CD4-positive, alpha-beta T cell treated with Interleukin-12 subunit alpha and Interleukin-12 subunit beta, for 1 hour (primary cell): ENCODE measurements at places on chromosomes 2 and 18.

DNA sequence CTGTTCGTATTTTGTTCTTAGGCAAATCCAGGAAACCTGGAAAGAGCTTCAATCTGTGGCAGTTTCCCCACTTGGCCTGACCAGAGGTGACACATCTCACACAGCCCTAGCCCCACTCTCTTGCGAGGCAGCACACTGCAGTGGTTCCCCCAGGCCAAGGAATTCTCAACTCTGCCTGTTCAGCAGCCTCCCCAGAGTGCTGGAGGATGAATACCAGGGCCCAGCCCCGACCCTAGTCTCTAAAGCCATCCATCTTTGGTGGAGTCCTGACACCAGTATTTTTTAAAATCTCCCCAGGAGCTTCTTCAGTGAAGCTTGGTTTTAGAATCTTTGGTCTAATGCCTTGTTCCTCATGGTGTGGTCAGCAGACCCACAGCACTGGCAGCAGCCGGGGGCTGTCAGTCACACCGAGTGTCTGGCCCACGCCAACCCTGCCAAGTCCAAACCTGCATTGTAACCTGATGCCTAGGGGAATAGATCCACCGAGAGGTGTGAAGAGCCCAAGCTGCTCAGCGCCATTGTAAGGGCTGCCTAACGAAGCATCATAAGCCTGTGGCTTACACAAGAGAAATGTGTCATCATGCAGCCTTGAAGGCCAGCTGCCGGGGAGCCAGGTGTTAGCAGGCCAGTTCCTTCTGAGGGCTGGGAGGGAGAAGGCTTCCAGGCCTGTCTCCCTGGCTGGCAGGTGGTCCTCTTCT is 428.7 kb upstream of the ID2 start:
- no peak for DNase-seq

DNA sequence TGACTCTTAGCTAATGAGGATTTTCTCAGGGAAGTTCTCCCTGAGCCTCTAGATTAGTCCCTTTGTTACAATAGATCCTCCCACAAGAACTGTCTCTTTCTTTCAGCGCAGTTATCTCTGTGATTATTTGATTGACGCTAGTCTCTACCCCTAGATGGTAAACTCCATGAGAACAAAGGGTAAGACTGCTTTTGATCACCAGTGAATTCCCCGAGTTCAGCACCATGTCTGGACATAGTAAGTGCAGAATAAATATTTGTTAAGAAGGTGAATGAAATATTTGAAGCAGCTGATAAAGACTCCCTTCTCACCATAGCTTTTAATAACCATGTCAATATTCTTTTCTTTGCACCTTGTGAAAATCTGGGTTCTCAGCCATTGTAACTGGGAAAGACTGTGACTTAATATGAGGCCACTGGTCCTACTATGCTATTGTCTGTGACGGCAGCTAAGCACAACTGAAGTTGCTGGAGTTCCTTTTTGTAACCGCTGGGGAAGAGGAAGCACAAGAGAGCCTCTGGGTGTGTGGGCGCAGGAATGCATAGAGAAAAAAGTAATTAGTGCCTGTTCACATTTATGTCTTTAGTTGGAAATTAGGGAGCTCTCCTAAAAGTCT is 214.7 kb downstream of the TGIF1 start:
- no peak for DNase-seq

DNA sequence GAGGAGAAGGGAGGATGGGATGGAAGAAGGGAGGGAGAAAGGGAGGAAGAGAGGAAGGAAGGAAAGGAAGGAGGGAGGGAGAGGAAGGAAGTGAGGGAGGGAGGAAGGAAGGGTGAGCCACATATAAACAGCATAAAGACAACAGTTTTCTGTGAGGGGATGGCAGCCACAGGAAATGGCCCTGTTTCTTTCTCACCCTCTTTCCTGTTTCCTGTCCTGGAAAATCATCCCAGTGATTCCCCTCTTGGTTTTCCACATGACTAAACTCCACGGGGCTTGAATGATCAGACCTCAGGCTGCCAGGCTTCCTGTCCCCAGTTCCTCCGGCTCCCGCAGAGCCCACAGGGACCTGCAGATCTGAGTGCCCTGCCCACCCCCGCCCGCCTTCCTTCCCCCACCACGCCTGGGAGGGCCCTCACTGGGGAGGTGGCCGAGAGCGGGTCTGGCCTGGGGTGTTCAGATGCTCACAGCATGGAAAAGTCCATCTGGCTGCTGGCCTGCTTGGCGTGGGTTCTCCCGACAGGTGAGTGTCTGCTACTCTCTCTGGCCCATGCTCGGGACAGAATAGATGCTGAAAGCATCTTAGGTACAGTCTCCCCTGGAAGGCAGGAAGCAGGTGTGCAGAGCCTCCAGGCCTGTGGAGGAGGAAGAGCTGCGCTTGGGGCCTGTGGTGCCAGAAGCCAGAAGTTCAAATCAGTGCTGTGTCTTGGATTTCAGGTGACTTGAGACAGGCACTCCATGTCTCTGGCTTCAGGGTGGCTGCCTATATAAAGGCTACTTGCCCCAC is at the start of gene SIGLEC15:
Gene SIGLEC15 (plus strand): TSS at position 418 of the 787 bp plus-strand sequence. CDS start 54 bp downstream, at position 472.
- no peak for DNase-seq

DNA sequence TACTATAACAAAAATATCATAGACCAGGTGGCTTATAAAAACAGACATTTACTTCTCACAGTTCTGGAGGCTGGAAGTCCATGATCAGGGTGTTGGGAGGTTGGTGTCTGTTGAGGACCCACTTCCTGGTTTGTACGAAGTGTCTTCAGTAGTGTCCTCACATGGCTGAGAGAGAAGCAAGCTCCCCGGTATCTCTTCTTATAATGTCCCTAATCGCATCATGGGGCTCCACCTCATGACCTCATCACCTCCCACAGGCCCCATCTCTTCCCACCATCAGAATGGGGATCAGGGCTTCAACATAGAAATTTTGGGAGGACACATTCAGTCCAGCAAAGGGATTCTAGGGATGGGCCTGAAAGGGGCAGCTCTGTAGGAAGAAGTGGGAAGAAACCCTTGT is 4.8 kb upstream of the NIFK start:
- DNase-seq = no peak

DNA sequence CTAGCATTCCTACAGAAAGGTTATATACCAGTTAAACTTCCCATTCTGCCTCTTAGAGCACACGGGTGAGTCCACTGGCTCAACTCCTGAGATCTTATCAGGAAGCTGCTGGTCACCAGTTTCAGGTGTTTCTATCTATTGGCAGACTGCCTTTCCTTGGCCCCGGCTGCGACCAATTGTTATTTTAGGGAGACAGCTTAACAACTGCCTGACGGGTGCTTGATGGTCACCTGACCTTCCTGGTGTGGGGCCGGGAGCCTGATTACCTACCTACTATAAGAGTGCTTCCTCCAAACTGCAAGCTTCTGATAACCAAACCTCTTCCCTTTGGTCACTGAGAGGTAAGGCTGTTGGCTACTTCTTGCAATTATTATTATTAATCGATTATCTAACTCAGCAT is 122.1 kb upstream of the XIRP2 start:
- no peak for DNase-seq

- no peak for DNase-seq
Observed at GRCh38 chr2:71223767-71224333, 3.1 kb downstream of the PAIP2B start.

DNA sequence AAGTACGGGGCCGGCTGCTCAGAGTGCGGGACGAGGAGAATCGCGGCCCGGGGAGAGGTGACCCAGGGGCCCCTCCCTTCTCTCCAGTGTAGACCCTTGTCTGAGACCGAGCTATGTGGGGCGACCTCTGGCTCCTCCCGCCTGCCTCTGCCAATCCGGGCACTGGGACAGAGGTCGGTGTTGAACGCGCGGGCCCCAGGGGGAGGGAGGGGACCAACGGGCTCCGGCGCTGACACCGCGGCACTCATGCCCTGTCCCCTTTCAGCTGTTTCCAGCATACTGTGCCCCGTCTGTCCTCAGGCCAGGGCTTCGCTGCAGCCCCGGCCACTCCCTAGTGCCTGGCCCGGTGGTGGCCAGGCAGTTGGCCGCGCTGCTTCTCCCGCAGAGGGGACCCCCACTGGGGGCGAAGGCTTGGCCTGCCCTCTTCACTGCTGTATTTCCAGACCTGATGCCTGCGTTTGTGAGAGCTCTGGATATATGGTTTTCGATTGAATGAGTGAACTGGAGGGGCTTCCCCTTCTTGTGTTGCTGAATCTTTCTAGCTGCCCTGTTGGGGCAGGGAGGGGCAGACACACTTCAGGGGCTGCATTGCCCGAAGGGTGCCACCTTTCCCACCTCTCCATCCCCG is 809 bp downstream of the DBI start:
- DNase-seq = peak; percentile 31

- no peak for DNase-seq
Observed at GRCh38 chr2:98759827-98760625, 29.1 kb upstream of the MGAT4A start.

GRCh38 chr2:32993005-32993539 is 46.3 kb downstream of the LTBP1 start:
- DNase-seq = no peak

DNA sequence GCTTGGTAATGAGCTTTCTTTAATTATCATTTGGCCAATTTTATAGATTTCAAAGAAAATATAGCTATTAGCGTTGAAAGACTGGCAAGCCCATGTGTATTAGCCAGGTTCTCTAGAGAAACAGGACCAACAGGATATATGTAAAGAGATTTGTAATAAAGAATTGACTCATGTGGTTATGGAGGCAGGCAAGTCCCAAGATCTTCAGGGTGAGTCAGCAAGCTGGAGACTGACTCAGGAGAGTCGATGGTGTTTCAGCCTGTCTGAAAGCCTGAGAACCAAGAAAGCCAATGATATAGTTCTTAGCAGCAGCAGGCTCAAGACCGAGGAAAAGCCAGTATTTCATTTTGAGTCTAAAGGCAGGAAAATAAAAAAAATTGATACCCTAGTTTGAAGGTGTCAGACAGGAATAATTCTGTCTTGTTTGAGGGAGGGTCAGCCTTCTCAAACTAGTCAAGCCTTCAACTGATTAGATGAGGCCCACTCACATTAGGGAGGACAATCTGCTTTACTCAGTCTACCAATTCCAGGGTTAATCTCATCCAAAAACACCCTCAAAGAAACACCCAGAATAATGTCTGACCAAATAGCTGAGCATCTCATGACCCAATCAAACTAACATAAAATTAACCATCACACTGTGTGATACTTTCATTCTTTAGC is 78.3 kb upstream of the CRIM1 start:
- no peak for DNase-seq

DNA sequence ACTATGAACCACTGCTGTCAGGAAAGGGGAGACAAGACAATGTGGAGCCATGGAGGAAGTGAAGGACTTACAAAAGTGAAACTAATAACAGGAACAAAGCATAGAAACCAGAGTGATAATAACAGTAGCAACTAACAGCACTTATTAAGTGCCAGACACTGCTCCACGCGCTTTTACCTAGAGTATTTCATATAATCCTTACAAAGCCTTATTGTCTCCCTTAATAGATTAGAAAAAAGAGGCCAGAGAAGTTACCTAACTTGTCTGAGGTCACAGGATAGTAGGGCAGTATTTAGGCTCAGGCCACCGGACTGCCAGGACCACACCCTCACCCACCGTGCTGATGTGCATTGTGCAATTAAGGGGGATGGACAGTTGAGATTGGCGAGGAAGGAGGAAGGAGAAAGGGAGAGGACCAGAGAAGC is 98.6 kb upstream of the NFU1 start:
- no peak for DNase-seq

DNA sequence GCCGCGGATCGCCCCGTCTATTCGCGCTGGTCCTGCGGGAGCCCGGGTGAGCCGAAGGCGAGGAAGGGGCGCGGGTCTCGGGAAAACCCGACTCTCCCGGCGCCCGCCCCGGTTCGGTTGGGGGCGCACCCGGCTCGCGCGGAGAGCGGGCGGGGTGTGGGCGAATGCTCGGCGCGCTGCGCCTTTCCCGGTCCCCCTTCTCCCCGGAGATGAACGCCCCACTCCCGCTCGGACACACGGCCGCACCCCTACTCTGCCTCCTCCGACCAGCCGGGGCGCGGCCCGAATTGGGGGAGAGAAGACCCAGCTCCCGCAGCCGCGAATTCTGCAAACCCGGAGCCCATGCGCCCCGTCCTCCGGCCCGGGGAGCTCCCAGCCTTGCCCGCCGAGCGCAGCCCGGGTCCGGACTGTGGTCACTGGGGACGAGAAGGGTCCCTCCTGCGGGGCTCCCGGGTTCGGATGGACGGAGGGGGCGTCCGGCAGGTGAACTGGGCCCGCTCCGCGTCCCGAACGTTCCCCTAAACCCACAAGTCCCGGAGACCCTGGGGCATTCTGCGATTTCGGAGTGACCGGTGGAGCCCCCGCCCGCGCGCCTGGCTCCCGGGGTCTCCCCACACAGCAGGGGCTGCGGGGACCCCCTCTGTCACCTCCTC is 734 bp downstream of the KCNG2 start:
- no peak for DNase-seq

- peak; percentile 48 for DNase-seq
Observed at GRCh38 chr2:170715062-170715931, at the start of gene SP5. Gene SP5, plus strand, starts transcription at chr2:170715337. Its CDS starts 176 bp downstream, at chr2:170715513.

DNA sequence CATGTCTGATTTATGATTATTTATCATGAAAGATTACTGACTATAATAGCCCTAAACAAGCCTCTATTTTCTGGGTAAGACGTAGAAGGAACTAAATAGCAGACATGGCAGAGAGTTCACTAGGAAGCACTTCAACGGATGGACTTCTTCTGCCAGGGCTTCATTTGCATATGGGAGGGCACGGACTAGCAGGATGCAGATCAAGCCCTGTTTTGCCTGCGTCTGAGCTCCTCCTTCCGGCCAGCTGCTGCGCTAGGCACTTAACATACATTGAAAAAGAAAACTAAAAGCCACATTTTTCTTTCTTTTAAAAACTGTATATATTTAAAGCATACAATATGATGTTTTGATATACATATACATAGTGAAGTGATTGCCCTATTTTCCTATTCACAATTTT is 340.0 kb upstream of the MEX3C start:
- no peak for DNase-seq

- DNase-seq = peak; percentile 33
Observed at GRCh38 chr2:197516393-197516761, 511 bp downstream of the MOB4 start.

DNA sequence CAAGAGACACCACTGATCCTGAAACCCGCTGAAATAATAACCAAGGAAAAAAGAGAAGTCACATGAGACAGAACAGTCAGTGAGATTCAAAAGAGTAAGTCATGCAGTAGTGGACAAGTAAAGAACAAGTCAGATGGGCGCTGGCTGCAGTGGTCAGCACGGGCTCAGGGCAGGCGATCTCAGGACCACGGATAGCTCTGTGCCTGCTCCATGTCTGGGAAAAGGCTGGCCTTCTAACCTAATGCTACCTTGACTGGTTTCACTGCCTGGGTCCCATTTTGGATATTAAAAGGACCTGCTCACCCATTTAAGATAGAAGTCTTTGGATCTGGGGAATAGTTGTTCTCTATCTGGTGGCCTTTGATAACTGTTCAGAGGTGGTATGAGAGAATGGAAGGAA is 61.7 kb upstream of the LCLAT1 start:
- DNase-seq = no peak

- DNase-seq = no peak
Observed at GRCh38 chr2:236917164-236917563, 168.5 kb upstream of the COPS8 start.

- no peak for DNase-seq
Observed at GRCh38 chr2:183069174-183069573, 9.4 kb upstream of the DUSP19 start.
